ENCODE measurements at places on chromosomes 3 and 15.

- DNase-seq = no peak
These were observed 57.8 kb downstream of the IMPG2 start for GRCh38 chr3:101262393-101263240.

GRCh38 chr3:9416139-9416780 is 18.8 kb downstream of the SETD5 start:
- no peak for DNase-seq

DNA sequence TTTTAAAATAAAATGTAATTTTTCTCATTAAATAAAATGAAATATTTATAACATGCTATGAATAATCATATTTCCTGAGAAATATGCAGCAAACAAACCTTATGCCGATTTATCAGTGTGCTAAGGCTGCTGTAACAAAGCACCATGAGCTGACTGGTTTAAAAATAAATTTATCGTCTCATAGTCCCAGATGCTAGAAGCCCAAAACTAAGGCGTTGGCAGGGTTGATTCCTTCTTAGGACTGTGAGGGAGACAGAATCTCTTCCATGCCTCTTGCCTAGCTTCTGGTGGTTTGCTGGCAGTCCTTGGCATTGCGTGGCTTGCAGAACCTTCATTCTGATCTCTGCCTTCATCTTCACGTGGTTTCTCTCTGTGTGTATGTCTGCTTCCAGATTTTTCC is 740.3 kb downstream of the OTOL1 start:
- no peak for DNase-seq

- DNase-seq = no peak
These were observed 8.7 kb downstream of the CYP1A1 start for GRCh38 chr15:74716651-74717050.
